ENCODE measurements at places on chromosomes 7 and 10.
A peak's percentile ranks its signal among the peaks of the same experiment; 100 is the strongest.

GRCh38 chr7:47498229-47499056 is 83.5 kb downstream of the TNS3 start:
- no peak for DNase-seq

DNA sequence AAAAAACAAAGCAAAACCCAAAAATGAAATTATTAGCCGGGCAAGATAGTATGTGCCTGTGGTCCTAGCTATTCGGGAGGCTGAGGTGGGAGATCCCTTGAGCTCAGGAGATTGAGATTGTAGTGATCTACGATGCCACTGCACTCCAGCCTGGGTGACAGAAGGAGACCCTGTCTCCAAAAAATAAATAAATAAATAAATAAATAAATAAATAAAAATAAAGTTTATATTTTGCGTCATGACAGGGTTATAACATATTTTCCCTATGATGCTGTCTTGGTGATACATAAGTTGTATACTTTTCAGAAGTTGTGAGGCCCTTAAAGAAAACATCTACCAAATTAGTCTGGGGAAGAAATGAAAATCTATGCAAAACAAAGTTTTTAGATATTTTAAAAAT is 94.5 kb upstream of the MKLN1 start:
- DNase-seq, result no peak

GRCh38 chr7:75982306-75983064 is 11.9 kb downstream of the TMEM120A start:
- no peak for DNase-seq

DNA sequence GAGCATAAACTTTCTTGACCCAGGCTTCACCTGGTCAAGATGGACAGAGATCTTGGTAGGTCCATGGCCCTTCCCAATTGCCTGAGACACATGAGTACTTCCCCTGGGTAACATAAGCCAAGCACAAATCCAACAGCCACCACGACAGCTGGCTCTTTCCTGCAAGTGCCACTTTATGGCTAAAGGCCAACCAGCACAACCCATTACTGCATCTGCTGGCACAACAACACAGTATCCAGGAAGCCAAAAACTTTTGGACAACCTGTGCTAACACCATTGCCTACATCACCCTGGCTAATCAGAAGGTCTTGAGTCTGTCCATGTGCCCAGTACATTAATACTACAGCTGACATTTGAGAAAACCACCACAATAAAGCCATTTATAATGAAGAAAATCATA is 548.0 kb upstream of the SEMA3D start:
- DNase-seq, result no peak

- no peak for DNase-seq
Measured at GRCh38 chr7:150992051-150992640, 1.3 kb downstream of the NOS3 start.

DNA sequence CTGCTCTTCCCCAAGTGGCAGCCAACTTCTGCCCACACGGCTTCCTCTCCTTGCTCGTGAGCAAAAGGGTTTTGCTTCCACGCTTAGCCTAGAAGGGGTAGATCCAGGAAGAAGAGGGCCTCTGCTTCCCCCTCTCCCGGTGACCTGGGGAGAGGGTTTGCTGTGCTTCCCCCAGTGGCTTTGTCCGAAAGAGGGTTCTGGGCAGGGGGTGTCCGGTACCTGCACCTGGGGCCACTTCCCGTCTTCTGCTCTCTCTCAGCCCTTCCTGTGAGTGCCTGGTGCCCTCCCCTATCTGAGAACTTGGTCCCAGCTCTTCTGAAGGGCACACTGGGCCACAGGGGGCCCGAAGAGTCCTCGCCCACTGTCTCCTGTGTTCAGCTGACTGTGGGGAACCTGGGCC is 11.3 kb downstream of the JAKMIP3 start:
- DNase-seq, result no peak

GRCh38 chr10:125048094-125048864 is 106.4 kb downstream of the ZRANB1 start:
- DNase-seq, result peak; percentile 85

GRCh38 chr10:78996792-78997129 is 72.0 kb upstream of the ZMIZ1 start:
- no peak for DNase-seq

DNA sequence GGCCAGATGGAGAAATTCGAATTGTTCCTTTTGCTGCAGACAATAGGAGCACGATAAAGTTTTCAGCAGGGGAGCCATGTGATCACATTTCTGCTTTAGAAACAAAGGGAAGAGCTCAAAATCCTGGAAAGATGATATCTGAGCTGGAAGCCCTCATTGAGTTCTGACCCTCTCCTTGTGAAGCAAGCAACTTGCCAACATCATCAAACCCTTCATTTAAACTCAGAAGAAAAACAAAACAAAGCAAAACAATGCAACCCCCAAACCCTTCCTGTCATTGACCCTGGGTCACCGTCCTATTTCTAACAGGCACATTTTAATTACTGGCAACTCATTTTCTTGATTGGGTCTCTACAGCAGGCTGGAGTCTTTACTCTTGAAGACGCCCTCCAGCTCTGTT is 198.3 kb upstream of the ZNF32 start:
- DNase-seq, result no peak

DNA sequence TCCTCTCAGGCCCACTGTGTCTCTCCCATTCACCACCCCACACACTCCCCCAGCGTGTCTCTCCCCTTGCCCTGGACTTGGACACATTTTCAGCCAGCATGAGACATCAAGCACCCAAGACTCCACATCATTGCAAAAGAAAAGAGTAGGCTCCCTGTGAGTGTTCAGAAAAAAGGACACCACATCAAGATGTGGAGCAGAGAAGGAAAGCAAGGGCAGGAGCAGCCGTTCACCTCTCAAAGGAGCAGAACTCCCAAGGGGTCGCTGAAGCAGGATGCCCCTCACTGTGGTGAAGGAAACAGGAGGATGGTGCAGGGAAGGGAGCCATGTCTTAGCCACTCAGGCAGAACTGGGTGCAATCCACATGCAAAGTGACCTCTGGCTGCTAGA is 89.9 kb upstream of the MACROH2A2 start:
- no peak for DNase-seq

GRCh38 chr10:1577373-1577770 is 160.0 kb downstream of the ADARB2 start:
- DNase-seq, result no peak

GRCh38 chr10:79331709-79332108 is 15.6 kb upstream of the PPIF start:
- DNase-seq, result no peak

GRCh38 chr7:11767148-11767547 is 64.8 kb downstream of the THSD7A start:
- DNase-seq, result no peak

DNA sequence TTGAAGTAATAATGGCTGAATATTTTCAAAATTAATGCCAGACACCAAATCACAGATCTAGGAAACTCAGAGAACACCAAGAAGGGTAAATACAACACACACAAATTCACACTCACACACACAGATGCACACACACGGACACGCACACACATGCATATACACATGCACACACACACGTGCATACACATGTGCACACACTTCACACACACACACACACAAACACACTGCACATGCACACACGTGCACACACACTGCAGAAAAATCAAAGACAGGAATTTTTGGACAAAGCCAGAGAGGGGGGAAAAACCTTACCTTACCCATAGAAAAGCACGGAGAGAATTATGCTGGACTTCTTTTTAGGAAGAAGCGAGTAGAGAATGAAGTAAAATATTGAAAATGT is 547.4 kb downstream of the PTPRN2 start:
- no peak for DNase-seq

- no peak for DNase-seq
Measured at GRCh38 chr7:51007551-51008505, 225.1 kb upstream of the GRB10 start.

DNA sequence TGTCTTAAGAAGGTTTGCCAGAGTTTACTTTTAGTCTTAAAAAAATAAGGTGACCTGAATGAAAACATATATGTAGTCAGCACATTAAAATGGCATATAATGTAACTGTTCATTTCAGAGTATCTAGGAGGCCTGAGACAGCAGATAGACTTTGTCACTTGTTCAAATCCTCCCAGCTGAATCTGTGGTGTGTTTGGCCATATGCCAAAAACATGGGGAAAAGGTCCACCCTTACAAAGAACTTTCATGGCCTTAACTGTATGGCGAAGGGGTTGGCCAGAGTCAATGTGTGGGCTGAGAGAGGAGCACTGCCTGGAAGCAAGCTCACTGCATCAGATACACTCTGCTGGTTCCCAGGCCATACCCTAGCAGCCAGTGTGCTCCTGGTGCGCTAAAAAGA is 113.7 kb downstream of the ALOX5 start:
- DNase-seq, result no peak

DNA sequence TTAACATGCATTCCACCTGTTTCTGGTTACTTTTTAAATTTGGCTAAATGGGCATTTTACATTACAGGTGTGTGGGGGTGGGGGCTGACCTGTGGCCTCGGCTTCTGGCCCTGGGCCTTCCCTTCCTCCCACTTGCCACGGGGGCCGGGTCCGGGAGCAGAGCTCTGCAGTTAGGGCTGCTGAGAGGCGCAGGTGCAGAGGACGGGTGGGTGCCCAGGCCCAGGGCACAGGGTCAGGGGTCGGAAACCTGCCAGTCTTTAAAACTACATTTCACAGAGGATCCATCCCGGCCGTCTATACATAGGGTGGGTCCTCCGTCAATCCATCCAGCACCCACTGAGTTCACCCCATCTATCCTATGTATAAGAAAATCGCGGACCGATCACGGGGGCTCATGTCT is 106.5 kb upstream of the INSIG1 start:
- DNase-seq, result no peak

- no peak for DNase-seq
Measured at GRCh38 chr7:13457790-13458189, 531.7 kb downstream of the ETV1 start.

GRCh38 chr7:22372863-22373262 is 15.9 kb upstream of the RAPGEF5 start:
- DNase-seq, result no peak
